GM23248 (cell line): ENCODE measurements at places on chromosomes 4 and X. TPM values are rescaled to one million over a fixed set of nuclear protein-coding genes. Genes with fewer than 3 reads are reported as not detected.

The CD38 gene
- polyA plus RNA-seq = not detected in 2 replicates

DNA sequence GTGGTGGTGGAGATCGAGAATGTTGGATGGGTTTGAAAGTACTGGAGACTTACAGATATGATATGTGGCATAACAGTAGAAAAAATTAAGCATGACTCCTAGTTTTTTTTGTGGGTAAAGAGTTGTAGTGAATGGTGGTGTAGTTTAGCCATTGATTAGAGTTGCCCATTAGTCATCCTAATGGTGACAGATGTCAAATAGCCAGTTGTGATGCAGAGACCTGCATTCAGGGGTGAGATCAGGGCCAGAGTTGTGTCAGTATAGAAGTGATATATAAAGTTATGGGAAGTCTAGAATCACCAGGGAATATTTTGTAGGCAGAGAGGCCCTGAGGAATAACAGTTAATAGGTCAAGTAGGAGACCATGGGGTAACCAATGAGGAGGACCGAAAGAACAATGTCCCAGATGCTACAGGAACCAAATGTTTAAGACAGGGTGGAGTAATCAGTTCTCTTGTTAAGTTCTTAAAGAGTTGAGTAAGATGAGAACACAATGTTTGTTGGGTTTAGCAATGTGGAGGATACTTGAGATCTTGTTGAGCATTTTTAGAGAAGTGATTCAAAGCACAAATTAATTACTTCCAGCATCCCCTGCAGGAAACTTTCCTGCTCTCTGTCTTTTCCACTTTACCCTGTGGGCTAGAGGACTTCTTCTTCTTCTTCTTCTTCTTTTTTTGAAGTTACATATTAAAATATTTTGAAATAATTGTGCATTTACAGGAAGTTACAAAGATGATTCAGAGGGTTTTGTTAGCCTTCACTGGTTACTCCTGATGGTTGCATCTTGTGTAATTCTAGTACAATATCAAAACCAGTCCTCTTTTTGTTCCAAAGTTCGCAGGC lies 13.3 kb downstream of the SGMS2 start:
- H3K4me3 ChIP-seq = 0 out of 2 replicates have a peak overlapping the region, but pooled peaks have one; percentile 21
- H3K4me1 ChIP-seq = peaks cover 26% of the 10 kb centered on the region
- no peaks in the 10 kb centered on the region for H3K27me3 ChIP-seq

The MID1 gene
- polyA plus RNA-seq = 5.9 and 6.5 TPM in 2 replicates

- no peaks in the 10 kb centered on the region for H3K36me3 ChIP-seq
- no peaks in the 10 kb centered on the region for H3K27me3 ChIP-seq
- no peak overlapping the region for H3K27ac ChIP-seq
- no peak overlapping the region for H3K4me3 ChIP-seq
These were observed 15.6 kb upstream of the MAMLD1 start for GRCh38 chrX:150347471-150347870.

- no peaks in the 10 kb centered on the region for H3K27me3 ChIP-seq
- no peak overlapping the region for H3K4me3 ChIP-seq
- H3K36me3 ChIP-seq = no peaks in the 10 kb centered on the region
- H3K4me1 ChIP-seq = no peaks in the 10 kb centered on the region
- DNase-seq = no peak
These were observed 50.1 kb downstream of the CFAP299 start for GRCh38 chr4:80385397-80386280.

DNA sequence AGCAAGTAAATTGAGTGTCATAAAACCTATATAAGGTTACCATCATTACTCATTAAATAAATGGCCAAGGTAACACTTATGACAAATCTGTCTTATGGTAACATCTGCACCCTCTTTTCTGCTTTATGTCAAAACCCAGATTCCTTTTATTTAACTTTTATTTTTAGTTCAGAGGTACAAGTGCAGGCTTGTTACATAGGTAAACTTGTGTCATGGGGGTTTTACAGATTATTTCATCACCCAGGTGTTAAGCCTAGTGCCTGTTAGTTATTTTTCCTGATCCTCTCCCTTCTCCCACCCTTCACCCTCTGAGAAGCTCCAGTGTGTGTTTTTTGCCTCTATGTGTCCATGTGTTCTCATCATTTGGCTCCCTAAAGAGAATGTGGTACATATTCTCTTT lies 930.7 kb downstream of the CCSER1 start:
- DNase-seq = no peak
- H3K27me3 ChIP-seq = no peaks in the 10 kb centered on the region
- H3K4me3 ChIP-seq = no peak overlapping the region
- H3K4me1 ChIP-seq = no peaks in the 10 kb centered on the region

DNA sequence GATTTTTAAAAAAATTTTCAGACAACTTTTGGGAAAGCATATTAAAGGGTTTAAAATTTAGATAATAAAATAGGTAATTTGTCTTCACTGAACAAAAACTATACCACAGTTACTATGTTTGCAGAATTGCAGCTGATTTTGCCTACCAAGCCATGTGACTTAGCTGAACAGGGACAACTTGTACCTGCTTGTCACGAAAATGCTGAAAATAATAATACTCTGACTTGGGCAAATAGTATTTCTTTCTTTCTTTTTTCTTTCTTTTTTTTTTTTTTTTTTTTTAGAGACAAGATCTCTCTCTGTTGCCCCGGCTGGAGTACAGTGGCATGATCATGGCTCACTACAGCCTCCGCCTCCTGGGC lies 225.2 kb upstream of the PPP1R2C start:
- no peaks in the 10 kb centered on the region for H3K4me1 ChIP-seq
- H3K27ac ChIP-seq = no peak overlapping the region
- no peaks in the 10 kb centered on the region for H3K27me3 ChIP-seq

- peak overlapping the region; percentile 55 for H3K27ac ChIP-seq
- H3K4me3 ChIP-seq = no peak overlapping the region
- peak; percentile 96 for DNase-seq
- H3K36me3 ChIP-seq = no peaks in the 10 kb centered on the region
These were observed 57.0 kb upstream of the GRPEL1 start for GRCh38 chr4:7124689-7125442.

The CXCL8 gene
- 15.5 and 15.9 TPM in 2 replicates for polyA plus RNA-seq

The UGT2B17 gene
- not detected in 2 replicates for polyA plus RNA-seq

DNA sequence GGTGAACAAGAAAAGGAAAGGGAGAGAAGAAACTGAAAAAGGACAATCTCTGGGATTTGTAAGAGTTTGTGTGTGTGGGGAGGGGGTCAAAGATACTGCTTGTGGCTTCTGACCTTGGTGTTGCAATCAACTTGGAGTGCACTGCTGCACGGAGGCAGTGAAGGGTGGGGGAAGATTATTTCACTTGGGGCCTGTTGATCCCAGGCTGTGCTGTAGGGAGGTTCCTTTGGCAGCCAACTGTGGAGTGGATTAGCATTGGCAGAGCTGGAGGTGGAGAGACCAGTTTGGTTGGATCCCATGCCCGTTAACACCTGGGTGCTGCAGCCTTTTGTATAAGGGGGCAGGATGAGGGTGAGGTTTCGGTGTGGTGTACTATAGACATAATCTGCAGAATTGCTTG lies 38.2 kb downstream of the AFF1 start:
- no peak overlapping the region for H3K4me3 ChIP-seq
- DNase-seq = no peak
- H3K27ac ChIP-seq = no peak overlapping the region
- no peaks in the 10 kb centered on the region for H3K27me3 ChIP-seq
- no peaks in the 10 kb centered on the region for H3K36me3 ChIP-seq

DNA sequence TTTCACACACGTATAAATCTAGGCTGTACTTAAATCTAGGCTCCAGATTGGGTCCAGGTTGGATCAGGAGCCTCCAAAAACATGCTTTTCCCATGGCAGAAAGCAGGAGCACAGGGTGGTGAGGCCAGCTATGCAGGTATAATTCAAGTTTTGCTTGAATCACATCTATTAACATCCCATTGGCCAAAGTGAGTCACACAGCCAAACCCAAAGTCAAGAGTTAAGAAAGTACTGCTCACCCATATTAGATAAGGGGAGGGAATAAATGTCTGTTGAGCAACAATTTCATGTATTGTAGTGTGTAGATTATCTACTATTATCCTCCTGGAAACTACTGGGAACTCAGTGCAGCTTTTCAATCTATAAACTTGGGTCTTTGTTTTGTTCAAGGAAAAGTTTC lies 12.8 kb downstream of the SUPT20HL2 start:
- no peaks in the 10 kb centered on the region for H3K27me3 ChIP-seq
- no peak overlapping the region for H3K27ac ChIP-seq
- no peaks in the 10 kb centered on the region for H3K4me1 ChIP-seq
- peak; percentile 11 for DNase-seq
- H3K4me3 ChIP-seq = no peak overlapping the region
- no peaks in the 10 kb centered on the region for H3K36me3 ChIP-seq

DNA sequence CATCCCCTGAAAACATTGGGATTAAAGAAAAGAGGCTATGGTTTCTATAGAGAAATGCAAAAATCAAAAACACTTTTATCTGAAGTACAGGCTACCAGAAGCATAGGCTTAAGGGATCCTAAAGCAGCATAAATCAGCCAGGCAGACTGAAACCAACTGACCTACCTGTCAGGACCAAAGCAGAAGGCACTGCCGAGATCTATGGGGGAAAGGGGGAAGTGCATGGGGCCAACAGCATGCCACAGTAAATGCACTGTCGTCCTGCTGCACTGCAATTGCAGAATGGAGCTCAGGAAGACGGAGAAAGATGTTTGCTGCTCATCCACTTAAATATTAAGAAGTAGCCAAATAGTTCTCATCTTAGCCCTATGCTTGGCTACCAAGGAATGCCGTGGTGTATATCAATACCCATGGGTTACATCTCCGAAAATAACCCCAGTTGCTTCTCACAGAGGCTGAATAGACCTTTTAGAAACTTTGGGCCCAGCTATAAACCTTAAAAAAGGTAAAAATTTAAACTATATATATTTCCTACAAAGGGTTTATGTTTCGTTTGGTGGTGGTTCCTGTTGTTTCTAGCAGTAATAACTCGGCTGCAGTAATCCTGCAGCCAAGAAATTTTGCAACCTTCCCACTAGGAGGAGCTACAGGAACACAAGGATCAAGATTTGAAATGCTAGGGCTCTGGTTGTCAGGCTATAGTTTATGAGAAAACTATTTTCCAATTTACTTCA lies 312.2 kb upstream of the DIAPH2 start:
- no peaks in the 10 kb centered on the region for H3K27me3 ChIP-seq
- H3K4me1 ChIP-seq = no peaks in the 10 kb centered on the region
- DNase-seq = peak; percentile 66
- H3K27ac ChIP-seq = no peak overlapping the region
- no peak overlapping the region for H3K4me3 ChIP-seq

The CLDN2 gene
- not detected in 2 replicates for polyA plus RNA-seq

DNA sequence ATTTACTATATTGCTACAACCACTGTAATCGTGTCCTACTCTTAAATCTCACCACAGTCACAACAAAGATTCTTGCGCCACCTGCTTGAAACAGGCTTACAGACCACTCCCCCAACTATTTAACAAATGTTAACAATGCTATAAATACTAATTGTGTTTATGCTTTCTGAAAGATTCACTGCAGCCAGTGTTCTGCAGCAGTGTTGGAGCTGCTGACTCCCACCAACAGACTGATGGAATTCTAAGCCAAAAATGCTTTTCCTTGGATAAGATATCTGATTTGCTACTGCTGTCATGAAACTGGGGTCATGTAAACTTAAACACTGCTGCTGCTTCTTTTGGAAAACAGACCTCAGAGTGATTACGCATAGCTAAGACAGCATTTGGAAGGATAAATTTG lies 244.2 kb upstream of the MAB21L2 start:
- H3K27ac ChIP-seq = no peak overlapping the region
- no peak overlapping the region for H3K4me3 ChIP-seq
- H3K27me3 ChIP-seq = no peaks in the 10 kb centered on the region
- 0 out of 2 replicates have a peak, but pooled peaks cover 4% of the 10 kb centered on the region for H3K4me1 ChIP-seq
- no peaks in the 10 kb centered on the region for H3K36me3 ChIP-seq
- DNase-seq = no peak

- DNase-seq = no peak
- no peaks in the 10 kb centered on the region for H3K27me3 ChIP-seq
- H3K4me1 ChIP-seq = no peaks in the 10 kb centered on the region
- H3K4me3 ChIP-seq = no peak overlapping the region
These were observed 11.9 kb upstream of the FAM9A start for GRCh38 chrX:8813036-8813435.

DNA sequence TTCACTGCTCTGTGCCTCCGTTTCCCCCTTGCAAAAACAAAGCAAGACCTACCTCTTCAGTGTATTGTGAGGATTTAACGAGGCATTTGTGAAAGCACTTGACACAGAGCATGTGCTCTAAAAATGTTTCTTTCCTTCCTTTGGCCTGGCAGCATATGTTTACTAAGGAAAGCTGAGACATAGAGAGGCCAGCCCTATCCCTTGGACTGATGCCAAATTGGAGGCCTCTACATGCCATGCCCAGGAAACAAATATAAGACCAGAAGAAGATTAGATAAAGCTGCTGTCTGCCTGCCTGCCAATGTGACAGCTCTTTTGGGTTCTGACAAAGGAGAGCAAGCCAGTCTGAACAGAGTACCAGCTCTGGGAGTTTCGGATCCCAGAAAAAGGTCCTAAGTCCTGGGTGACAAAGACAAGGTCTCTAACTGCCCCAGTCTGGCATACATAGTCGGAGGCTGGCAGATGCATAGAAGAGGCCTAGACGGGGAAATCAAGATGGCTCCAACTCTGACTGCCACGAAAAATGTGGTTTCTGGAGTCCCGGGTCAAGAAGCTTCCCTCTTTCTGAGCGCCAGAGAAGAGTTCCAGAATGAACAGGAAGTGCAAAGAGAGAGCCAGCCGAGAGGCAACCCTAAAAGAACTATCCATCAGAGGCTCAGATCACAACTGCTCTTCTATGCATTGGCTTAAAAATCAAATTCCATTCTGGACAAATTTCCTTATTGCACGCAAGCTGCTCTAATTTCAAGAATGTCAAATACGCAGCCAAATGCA lies 25.8 kb downstream of the OTUD6A start:
- H3K27ac ChIP-seq = peak overlapping the region; percentile 71
- H3K4me1 ChIP-seq = peaks cover 22% of the 10 kb centered on the region
- no peak overlapping the region for H3K4me3 ChIP-seq
- no peaks in the 10 kb centered on the region for H3K36me3 ChIP-seq
- peak; percentile 50 for DNase-seq
